ENCODE measurements at places on chromosomes 5 and 9.

GRCh38 chr5:121630402-121630801 lies 221.3 kb upstream of the FTMT start:
- peaks cover 20% of the 10 kb centered on the region for H3K4me1 ChIP-seq
- H3K4me3 ChIP-seq = no peak overlapping the region
- no peaks in the 10 kb centered on the region for H3K36me3 ChIP-seq
- H3K27me3 ChIP-seq = no peaks in the 10 kb centered on the region
- H3K27ac ChIP-seq = peak overlapping the region; percentile 53

GRCh38 chr9:84975926-84976325 lies 306.4 kb downstream of the NTRK2 start:
- H3K4me1 ChIP-seq = peaks cover 5% of the 10 kb centered on the region
- H3K4me3 ChIP-seq = no peak overlapping the region
- H3K36me3 ChIP-seq = no peaks in the 10 kb centered on the region
- DNase-seq = no peak
- peaks cover 4% of the 10 kb centered on the region for H3K27me3 ChIP-seq
- no peak overlapping the region for H3K27ac ChIP-seq

GRCh38 chr5:156475182-156476157 lies 148.5 kb downstream of the SGCD start:
- no peaks in the 10 kb centered on the region for H3K36me3 ChIP-seq
- H3K27ac ChIP-seq = peak overlapping the region; percentile 95
- peak overlapping the region; percentile 27 for H3K4me3 ChIP-seq
- peaks cover 3% of the 10 kb centered on the region for H3K27me3 ChIP-seq
- DNase-seq = peak; percentile 40

DNA sequence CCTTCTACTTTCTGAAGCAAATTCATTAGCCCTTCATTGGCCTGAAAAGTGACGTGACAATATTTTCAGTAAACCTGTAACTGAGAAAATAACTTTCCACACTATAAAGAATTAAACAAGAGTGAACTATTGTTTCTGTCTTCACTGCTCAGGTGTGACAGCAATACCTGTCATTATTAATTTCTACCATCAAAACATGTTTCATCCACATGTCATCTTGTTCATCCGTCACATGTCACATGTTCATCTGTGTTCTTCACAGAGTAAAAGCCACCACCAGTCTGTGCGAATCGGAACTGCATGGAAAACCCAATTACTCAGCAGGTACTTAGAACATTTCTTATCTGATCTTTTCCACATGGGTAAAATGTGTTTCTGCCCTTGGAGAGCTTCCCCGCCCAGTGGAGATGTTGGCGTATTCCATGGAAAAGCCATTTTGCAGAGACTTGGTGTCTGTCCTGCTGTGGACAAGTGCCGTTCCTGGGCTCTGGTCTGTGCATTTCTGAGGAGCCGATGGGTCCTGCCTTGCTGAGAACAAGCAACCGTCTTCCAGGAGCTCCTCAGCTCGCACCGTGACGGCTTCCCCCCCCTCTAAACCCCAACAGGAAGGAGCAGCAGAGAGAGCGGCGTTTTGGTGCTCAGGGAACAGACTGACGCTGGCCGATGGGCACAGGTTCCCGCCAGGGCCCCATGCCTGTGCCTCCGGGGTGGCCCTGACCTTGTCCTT lies 10.6 kb upstream of the EXOC3 start:
- peaks cover 3% of the 10 kb centered on the region for H3K4me1 ChIP-seq
- DNase-seq = no peak
- H3K4me3 ChIP-seq = no peak overlapping the region

- no peaks in the 10 kb centered on the region for H3K36me3 ChIP-seq
- no peaks in the 10 kb centered on the region for H3K27me3 ChIP-seq
- no peaks in the 10 kb centered on the region for H3K4me1 ChIP-seq
- DNase-seq = no peak
- H3K4me3 ChIP-seq = no peak overlapping the region
Observed at GRCh38 chr5:52817818-52818217, 30.1 kb downstream of the ITGA1 start.

DNA sequence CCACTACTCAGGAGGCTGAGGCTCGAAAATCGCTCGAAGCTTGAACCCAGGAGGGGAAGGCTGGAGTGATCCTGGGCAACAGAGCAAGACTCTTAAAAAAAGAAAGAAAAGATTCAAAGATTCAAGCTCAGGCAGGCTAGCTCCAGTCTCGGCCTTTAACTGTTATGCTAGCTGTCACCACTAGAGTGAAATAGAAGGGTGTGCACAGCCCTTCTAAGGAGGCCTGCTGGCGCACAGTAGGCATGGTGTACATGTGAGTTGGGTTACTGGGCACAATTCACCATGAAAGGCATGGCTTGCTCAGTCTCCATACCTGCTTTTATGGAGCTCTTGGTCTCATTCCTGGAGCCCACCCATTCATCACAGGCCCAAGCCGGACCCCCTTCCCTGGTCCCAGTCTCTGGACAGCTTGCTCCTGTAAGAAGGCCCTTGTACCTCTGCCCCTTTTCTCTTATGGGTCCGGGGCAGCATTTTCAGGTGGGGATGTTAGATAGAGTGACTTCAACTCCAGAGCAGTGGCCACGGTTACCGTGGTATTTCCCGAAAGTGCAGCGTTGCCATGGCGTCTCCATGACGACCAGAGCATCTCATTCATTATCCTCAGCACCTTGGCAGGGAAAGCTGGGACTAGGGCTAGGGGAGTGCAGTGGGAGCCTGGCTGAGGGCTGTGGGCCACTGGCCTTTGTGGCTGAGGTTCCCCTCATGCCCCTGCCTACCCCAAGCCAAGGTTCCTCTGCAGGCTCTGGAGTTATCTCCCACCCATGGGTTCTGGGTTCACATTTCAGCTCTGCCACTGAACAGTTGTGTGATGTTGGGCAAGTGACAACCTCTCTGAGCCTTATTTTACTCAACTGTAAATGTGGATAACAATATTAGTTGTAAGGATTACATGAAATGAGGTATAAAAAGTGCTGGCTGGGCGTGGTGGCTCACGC lies 5.7 kb downstream of the NDST1 start:
- peaks cover 5% of the 10 kb centered on the region for H3K36me3 ChIP-seq
- H3K27me3 ChIP-seq = no peaks in the 10 kb centered on the region
- peaks cover 73% of the 10 kb centered on the region for H3K4me1 ChIP-seq

DNA sequence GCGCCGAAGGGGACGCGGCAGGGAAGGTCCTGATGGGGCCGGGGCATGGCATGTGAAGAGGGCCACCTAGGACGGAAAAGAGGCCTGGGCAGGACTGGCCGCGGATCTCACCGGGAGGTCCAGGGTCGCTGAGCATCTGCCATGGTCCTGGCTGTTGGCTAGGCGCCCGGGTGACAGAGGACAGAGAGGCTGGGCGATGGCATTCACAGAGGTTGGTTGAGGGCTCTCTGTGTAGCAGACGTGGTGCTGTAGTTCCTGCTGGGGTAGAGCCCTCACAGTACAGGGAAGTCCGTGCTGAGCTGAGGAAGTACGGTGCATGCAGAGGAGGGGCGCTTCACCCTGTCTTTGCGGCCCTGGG lies 427 bp downstream of the PCYOX1L start:
- peak overlapping the region; percentile 90 for H3K4me3 ChIP-seq
- no peak overlapping the region for H3K27ac ChIP-seq
- H3K27me3 ChIP-seq = peaks cover 12% of the 10 kb centered on the region
- peaks cover 24% of the 10 kb centered on the region for H3K36me3 ChIP-seq

DNA sequence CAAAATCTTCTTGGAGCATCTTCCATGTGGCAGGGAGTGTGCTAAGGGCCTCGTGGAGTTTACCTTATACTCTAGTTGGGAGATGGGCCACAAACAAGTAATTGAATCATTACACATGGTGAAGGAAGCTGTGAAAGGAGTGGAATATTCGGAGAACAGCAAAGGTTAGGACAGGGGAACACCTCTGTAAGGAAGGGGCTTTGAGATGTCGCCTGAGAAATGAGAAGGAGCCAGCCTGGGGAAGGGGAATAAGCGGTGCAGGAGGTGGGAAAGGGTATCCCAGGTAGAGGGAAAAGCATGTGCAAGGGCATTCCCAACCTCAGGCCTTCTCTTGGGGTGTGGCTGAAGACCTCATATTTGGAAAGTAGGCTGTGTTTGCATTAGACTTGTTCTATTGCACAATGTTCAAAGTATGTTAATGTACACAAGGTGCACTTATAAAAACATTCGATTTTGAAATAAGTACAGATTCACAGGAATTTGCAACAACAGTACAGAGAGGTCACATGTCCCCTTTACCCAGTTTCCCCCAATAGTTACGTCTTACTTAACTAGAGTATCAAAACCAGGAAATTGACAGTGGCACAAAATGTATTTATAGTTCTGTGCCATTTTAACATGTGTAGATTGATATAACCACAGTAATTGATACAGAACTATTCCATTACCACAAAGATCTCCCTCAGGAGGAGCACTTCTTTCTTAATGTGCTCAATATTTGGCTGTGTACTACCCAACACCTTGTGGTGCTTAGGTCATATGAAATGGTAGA lies 2.4 kb upstream of the STOM start:
- no peak overlapping the region for H3K4me3 ChIP-seq
- peaks cover 36% of the 10 kb centered on the region for H3K27me3 ChIP-seq
- no peak overlapping the region for H3K27ac ChIP-seq
- H3K4me1 ChIP-seq = peaks cover 21% of the 10 kb centered on the region
- no peak for DNase-seq
- H3K36me3 ChIP-seq = peaks cover 4% of the 10 kb centered on the region

GRCh38 chr9:88197016-88197415 lies 58.7 kb upstream of the SPATA31C2 start:
- peaks cover 3% of the 10 kb centered on the region for H3K36me3 ChIP-seq
- no peak overlapping the region for H3K4me3 ChIP-seq
- H3K27me3 ChIP-seq = no peaks in the 10 kb centered on the region
- H3K27ac ChIP-seq = no peak overlapping the region
- peaks cover 22% of the 10 kb centered on the region for H3K4me1 ChIP-seq

- peaks cover 41% of the 10 kb centered on the region for H3K36me3 ChIP-seq
- no peak for DNase-seq
- H3K4me1 ChIP-seq = peaks cover 65% of the 10 kb centered on the region
- no peak overlapping the region for H3K4me3 ChIP-seq
Observed at GRCh38 chr9:130846487-130847305, 11.6 kb downstream of the ABL1 start.

- H3K27me3 ChIP-seq = peaks cover 19% of the 10 kb centered on the region
- no peaks in the 10 kb centered on the region for H3K36me3 ChIP-seq
- no peak overlapping the region for H3K4me3 ChIP-seq
Observed at GRCh38 chr9:121261107-121261460, 6.9 kb upstream of the GSN start.

DNA sequence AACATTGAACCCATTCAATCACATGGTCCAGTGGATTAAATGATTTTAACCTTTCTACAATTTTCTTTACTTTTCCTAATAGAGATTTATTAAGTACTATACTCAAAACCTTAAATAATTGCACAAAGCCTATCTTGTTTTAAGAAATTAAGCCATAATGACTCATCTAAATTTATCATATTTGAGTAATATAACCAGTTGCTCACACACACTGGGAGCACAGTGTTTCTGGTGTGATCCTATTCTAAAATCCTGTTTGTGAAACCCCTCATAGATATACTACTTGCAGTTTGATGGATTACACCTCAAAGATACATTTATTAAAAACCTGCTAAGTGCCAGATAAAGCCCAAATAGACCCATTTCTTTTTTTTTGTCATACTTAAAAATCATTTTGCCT lies 668.3 kb upstream of the CDH18 start:
- no peaks in the 10 kb centered on the region for H3K4me1 ChIP-seq
- H3K36me3 ChIP-seq = no peaks in the 10 kb centered on the region
- H3K27me3 ChIP-seq = no peaks in the 10 kb centered on the region
- no peak overlapping the region for H3K4me3 ChIP-seq

GRCh38 chr5:174531782-174532191 lies 192.6 kb upstream of the MSX2 start:
- H3K4me3 ChIP-seq = no peak overlapping the region
- H3K36me3 ChIP-seq = no peaks in the 10 kb centered on the region
- peaks cover 4% of the 10 kb centered on the region for H3K27me3 ChIP-seq
- H3K4me1 ChIP-seq = peaks cover 39% of the 10 kb centered on the region

DNA sequence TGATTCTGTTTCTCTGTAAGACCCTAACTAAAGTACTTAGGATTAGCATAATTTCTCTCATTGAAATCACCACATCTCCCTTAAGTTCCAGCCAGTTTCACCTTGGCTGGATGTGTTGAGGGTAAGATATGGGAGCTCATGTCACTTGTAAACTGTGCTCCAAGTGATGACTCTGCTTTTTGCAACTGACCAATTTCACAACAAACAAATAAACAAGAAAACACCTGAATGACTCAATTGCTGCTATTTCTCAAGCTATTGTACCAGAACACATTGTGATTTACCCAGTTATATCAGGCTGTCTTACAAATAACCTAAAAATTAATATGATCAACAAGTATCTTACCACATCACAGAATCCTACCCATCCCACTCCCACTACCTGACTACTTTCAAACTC lies 379.1 kb upstream of the KIF2A start:
- H3K4me3 ChIP-seq = no peak overlapping the region
- no peaks in the 10 kb centered on the region for H3K4me1 ChIP-seq
- no peak overlapping the region for H3K27ac ChIP-seq
- H3K27me3 ChIP-seq = peaks cover 5% of the 10 kb centered on the region
- DNase-seq = no peak

DNA sequence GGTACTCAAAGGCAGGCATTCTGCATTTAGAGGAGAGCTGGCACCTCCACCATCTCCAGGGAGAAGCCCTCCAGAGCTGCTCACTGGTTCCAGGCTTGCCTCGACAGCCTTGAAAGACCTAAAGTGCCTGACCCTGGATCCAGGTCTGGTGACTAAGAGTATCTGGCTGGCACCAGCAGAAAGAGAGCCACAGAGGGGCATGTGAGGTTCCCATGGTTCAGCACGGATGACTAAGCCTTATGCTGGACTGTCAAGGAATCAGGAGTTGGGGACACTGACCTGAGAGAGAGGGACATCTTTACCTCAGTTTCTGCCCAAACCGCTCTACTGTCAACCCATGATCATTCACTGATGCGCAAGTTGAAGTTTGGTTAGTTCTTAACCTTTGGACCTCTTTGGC lies 3.0 kb downstream of the ACTL7A start:
- no peak overlapping the region for H3K4me3 ChIP-seq
- peaks cover 27% of the 10 kb centered on the region for H3K4me1 ChIP-seq
- peaks cover 29% of the 10 kb centered on the region for H3K36me3 ChIP-seq
- no peak overlapping the region for H3K27ac ChIP-seq
- DNase-seq = no peak
- no peaks in the 10 kb centered on the region for H3K27me3 ChIP-seq

GRCh38 chr5:124438026-124438902 lies 308.2 kb downstream of the ZNF608 start:
- DNase-seq = no peak
- H3K27ac ChIP-seq = peak overlapping the region; percentile 24
- H3K4me3 ChIP-seq = peak overlapping the region; percentile 6
- H3K4me1 ChIP-seq = peaks cover 24% of the 10 kb centered on the region
- no peaks in the 10 kb centered on the region for H3K27me3 ChIP-seq

- no peak overlapping the region for H3K4me3 ChIP-seq
- H3K36me3 ChIP-seq = no peaks in the 10 kb centered on the region
- peaks cover 52% of the 10 kb centered on the region for H3K4me1 ChIP-seq
- no peak for DNase-seq
- no peak overlapping the region for H3K27ac ChIP-seq
Observed at GRCh38 chr9:129242971-129243561, 65.0 kb upstream of the IER5L start.

GRCh38 chr9:89751079-89751825 lies 146.4 kb downstream of the GADD45G start:
- no peaks in the 10 kb centered on the region for H3K36me3 ChIP-seq
- peaks cover 51% of the 10 kb centered on the region for H3K4me1 ChIP-seq
- peaks cover 11% of the 10 kb centered on the region for H3K27me3 ChIP-seq
- peak overlapping the region; percentile 20 for H3K27ac ChIP-seq

- DNase-seq = no peak
- peak overlapping the region; percentile 54 for H3K27ac ChIP-seq
- peaks cover 90% of the 10 kb centered on the region for H3K36me3 ChIP-seq
- H3K4me3 ChIP-seq = no peak overlapping the region
- H3K27me3 ChIP-seq = no peaks in the 10 kb centered on the region
Observed at GRCh38 chr9:36204906-36205547, 14.3 kb downstream of the CLTA start.

All from nephron progenitor cell (in vitro differentiated cells).